Stimulated activated CD4-positive, alpha-beta T cell treated with anti-CD3 and anti-CD28 coated beads, Interleukin-1b, Interleukin-23, amount 100 ng/mL, for 24 hours (primary cell): ENCODE measurements at places on chromosomes 3 and 15.

DNA sequence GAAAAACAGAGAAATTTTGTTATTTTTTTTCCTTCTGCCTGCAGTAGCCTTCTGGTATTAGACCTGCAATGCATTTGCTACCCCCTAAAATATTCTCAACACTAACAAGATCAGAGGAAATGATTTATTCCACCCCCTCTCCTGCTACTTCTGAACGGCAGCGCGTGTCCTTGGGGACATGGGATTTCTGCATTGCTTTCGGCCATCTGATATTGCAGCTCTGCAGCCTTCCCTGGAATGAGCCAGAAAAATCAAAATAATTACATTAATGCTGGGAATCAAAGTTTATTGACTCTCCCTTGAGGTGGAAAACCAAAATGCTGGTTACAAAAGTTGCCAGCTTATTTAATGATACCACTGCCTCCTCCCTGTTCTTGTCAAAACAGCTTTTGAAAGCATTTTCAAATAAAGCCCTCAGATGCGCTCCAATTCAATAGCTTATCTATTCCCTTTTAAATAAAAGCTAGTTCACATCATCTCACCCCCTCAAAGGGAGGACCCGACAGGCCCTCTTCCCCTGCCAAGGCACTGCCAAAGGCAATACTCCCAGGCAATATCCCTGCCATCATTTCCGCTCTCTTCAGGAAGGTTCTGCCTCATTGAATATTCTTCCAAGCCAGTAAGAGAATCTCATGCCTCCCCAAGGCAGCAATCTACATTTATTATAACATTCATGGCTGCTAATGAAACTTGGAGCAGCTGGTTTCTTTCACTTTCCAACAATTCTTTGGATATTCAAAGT lies 96.6 kb downstream of the FHIT start:
- no peak for DNase-seq

- DNase-seq = no peak
Measured at GRCh38 chr3:31648286-31648968, 115.7 kb downstream of the STT3B start.

GRCh38 chr3:176780766-176781165 lies 416.5 kb downstream of the TBL1XR1 start:
- DNase-seq = no peak

DNA sequence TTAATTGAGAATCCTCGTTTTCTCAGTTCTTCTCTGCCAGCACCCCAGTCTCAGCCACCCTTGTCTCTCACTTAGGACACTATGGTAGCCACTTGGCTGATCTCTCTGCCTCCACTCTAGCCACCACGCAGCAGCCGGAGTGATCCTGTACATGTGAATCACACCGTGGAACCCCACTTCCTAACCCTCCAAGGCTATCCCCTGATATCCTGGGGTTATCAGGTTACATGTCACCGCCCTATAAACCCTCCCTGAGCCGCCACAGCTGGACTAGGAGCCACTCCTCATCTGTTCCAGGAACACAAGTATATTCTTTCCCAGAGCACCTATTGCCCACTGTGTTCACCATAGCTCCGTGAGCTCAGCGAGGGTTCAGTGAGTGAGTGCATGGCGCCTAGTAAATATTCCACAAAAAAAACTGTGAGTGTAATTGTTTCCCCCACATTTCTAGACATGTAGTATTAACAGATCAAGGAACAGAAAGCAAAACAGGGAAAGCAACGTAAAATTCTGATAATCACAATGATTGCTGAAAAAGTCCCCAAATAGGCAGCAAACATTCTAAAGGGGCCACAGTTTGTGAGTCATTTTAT lies 661 bp upstream of the PARP14 start:
- DNase-seq = no peak

DNA sequence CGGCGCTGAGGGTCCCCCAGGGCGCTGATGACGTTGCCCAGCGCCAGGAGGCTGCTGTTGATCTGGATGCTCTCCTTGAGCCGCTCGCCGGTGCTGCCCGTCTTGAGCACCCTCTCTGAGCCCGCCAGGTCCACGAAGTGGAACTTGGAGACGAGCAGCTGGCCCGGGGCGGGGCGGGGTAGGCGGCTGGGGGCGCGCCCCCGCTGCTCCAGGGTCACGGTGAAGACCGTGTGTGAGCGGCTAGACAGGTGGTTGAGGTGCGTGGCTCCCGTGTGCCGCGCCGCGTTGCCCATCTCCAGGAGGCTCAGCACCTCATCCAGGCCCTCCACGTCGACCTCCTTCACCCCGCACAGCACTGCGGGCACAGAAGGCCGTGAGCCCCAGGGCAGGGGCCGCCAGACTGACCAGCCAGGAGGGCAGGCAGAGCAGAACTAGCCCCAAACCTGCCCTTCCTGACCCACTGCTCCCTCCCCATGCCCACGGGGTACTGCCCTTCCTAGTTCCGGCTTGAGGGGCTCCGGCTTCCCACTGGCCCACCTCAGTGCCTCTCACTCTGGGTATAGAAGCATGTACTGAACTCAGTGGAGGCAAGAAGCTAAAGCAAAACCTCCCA lies 6.1 kb downstream of the KIF7 start:
- no peak for DNase-seq

DNA sequence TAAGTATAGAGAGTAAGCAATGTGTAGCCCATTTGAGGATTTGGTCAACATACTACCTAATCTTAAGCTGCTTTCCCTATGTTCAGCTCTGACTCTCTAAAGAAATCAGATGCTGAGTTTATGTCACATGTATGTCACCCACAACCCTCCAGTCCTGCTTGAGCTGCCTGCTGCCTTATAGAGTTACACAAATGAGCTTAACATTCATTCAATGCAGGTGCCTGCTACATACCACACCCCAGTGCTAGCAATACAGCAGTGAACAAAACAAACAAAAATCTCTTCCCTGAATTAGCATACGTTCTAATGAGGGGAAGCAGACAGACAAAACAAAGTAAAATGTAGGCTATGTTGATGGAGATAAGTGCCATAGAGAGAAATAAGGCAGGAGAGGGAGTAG lies 93.0 kb downstream of the HHLA2 start:
- DNase-seq = no peak

- no peak for DNase-seq
Measured at GRCh38 chr15:47784820-47785219, 67.5 kb downstream of the SEMA6D start.

DNA sequence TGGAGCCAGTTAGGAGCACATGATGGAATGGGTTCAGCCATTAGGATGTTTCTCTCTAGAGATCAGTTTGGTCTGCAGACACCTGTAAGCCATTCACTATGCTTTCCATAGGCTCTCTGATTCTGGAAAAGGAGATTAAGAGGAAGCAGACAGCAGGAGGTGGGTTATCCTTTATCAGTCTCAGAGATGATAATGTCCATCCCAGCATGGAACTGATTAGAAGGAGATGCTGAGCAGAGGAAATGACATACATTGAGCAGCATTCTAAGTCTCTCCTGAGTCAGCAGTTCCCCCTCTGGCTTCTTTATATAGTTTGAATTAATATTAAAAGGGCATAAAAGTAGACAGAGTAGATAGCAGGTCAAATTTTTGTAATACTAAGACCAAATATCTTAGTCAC lies 591.1 kb downstream of the GBE1 start:
- no peak for DNase-seq

- no peak for DNase-seq
Measured at GRCh38 chr3:72490688-72491435, 357.4 kb downstream of the SHQ1 start.

DNA sequence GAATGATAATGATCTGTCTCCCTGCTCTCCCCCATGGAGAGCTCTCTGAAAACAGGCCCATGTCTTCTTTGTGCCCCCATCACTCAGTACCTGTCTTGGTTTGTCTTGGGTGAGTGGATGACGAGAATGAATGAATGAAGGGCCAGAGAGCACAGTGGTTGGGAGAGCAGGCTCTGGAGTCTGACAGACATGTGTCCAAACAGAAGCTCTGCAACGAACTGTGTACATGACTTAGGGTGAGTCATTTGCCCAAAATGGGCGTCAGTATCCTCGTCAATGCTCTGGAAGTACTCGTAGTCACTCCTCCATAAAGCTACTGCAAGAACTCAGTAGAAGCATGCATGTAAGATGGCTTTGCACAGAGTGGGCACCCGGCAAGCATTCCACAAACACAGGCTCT lies 170.2 kb upstream of the TLE3 start:
- no peak for DNase-seq

DNA sequence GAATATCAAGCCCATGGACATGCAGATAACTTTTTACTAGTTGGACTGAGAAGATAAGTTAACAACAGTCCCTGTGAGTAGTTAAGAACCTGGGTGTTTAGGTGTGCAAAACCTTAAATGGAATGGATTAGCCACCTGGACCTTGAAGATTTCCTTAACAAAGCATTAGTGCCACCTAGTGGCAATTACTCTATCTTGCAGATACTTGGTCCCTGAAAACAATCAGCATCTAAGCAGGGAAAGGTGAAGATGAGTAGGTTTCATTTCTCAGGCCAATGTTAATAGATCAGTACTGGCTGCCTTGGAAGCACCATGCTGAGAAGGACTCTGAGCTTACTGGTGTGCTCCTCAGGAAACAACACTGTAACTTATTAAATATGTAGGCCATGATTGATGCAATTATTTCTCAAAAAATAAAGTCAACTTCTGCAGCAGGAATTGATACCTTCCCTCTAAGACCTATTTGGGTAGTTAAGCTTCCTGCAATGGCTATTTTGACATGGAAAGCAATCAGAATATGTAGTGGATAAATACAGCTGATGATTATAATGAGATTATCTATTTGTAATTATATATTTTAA lies 329.4 kb downstream of the TBC1D5 start:
- DNase-seq = no peak

- no peak for DNase-seq
Measured at GRCh38 chr3:129007792-129008191, 6.7 kb downstream of the EFCC1 start.

- no peak for DNase-seq
Measured at GRCh38 chr3:119977353-119977752, 116.9 kb downstream of the GSK3B start.

- no peak for DNase-seq
Measured at GRCh38 chr3:158098834-158099424, 7.3 kb downstream of the SHOX2 start.

- DNase-seq = no peak
Measured at GRCh38 chr15:48556159-48556897, 89.2 kb downstream of the FBN1 start.

- DNase-seq = peak; percentile 8
Measured at GRCh38 chr3:177037241-177037640, 160.0 kb downstream of the TBL1XR1 start.

- DNase-seq = no peak
Measured at GRCh38 chr15:72404356-72404755, 6.3 kb downstream of the TMEM202 start.

DNA sequence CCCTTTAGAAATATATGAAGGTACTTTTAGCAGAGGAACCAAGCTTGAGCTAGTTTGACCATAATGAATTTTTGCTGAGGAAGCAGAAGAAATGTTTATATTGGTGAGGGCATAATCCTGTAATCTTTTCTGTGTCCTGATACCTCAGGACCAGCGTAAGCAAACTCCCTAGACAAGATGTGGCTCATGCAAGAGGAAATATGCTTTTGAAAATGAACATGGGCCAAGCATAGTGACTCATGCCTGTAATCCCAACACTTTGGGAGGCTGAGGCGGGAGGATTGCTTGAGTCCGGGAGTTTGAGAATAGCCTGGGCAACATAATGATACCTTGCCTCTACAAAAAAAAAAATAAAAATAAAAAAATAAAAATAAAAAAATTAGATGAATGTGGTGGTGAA lies 78.5 kb downstream of the PPARG start:
- DNase-seq = no peak

- DNase-seq = no peak
Measured at GRCh38 chr15:77605547-77605946, 27.2 kb downstream of the LINGO1 start.
